A549 treated with dexamethasone at 1 μM for 4 hours (cell line): ENCODE measurements at places on chromosomes 6 and 20. TPM values are rescaled to one million over a fixed set of nuclear protein-coding genes. Genes with fewer than 3 reads are reported as not detected.

FERMT1 gene
- total RNA-seq: 13.8 to 16.2 TPM (median 14.4 TPM) in 5 replicates

SLC35F1 gene
- total RNA-seq: 0.02 TPM in 2 of 5 replicates, not detected in the others

PKIG gene
- 35.4 to 39.8 TPM (median 39.1 TPM) in 5 replicates for total RNA-seq

LPIN3 gene
- total RNA-seq: 8.1 to 19.2 TPM (median 13.6 TPM) in 5 replicates

BLTP3A gene
- total RNA-seq: 4.7 to 6.7 TPM (median 5.5 TPM) in 5 replicates

EYA4 gene
- total RNA-seq: 7.5 to 13.5 TPM (median 10.8 TPM) in 5 replicates

JAG1 gene
- total RNA-seq: 36.8 to 49.0 TPM (median 46.7 TPM) in 5 replicates

MMP24 gene
- 23.4 to 37.2 TPM (median 35.6 TPM) in 5 replicates for total RNA-seq
